RPMI8226 (cell line): ENCODE measurements at places on chromosomes 7 and 10.

DNA sequence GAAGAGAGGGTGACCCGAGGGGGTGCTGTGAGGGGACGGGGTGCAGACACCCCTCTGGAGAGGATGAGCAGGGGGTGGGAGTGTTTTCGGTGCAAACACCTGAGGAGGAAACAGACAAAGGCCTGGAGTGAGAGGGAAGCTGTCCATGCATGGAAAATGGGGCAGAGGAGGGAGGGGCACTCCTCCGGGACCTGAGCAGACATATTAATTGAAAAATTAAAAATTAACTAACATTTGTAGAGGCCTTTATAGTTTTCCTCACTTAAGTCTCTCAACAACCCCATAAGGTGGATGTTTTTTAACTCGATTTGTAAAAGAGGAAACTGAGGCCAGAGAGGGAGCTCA lies 1.2 kb downstream of the VPS37D start:
- DNase-seq: no peak

GRCh38 chr7:147798001-147798400 lies 792.6 kb upstream of the C7orf33 start:
- DNase-seq: no peak

DNA sequence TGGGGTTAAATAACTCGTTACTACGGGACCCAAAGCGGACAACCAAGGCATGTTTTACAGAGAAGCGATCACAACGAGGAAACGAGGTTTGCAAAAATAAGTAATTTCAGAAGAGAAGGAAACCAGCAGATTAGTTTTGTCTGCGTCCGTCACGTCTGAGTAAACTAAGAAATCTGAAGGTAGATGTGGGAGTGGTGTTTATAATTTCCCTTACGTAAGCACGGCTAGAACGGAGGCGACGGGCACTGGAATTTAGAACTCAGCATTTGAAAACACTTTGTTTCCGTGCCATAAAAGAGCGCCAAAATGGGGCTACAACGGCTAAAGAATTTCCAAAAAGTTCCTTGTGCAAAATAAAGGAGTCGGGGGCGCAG lies 718 bp upstream of the UMAD1 start:
- peak; percentile 63 for DNase-seq

DNA sequence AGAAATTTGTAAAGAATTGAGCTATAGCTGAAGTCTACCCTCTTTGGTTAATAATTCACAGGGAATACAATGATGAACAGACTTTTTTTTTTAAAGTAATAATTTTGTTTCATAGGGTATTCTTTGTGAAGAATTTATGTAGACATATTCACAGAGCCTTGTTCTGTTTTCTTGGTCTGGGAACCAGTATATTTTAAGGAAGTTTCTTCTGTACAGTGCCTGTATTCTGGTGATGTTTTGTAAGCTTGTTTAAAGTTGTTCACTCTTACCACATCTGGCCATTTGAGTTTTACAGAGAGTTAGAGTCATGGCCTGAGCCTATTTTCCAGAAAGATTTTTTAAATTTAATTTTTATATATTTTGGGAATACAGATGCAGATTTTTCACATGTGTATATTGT lies 70.3 kb downstream of the CCSER2 start:
- no peak for DNase-seq

GRCh38 chr10:75430000-75430763 lies 1.2 kb upstream of the LRMDA start:
- DNase-seq: peak; percentile 5
